ENCODE measurements at places on chromosomes 16 and 17. TPM values are rescaled to one million over a fixed set of nuclear protein-coding genes. Genes with fewer than 3 reads are reported as not detected.

Gene PRR15L
- 0.84 TPM for total RNA-seq

Gene KIF19
- not detected for total RNA-seq

Gene MPV17L
- total RNA-seq = 5.9 TPM

Gene INCA1
- total RNA-seq = 1.1 TPM

Gene PRM1
- not detected for total RNA-seq

Gene TMEM94
- total RNA-seq = 46.0 TPM

Gene SLC38A8
- not detected for total RNA-seq

Gene RHBDF1
- 26.3 TPM for total RNA-seq

Gene RASD1
- total RNA-seq = 1.3 TPM

Gene GGT6
- not detected for total RNA-seq

Gene ODAD4
- total RNA-seq = 0.98 TPM

Gene CCDC182
- not detected for total RNA-seq
